ENCODE measurements at places on chromosomes 13 and 19. TPM values are rescaled to one million over a fixed set of nuclear protein-coding genes. Genes with fewer than 3 reads are reported as not detected.

GPC5 gene
- 0.24 TPM for total RNA-seq

EPS8L1 gene
- total RNA-seq = 42.1 TPM

PNMA8A gene
- total RNA-seq = 0.24 TPM

RUBCNL gene
- 14.9 TPM for total RNA-seq

SLC25A23 gene
- total RNA-seq = 126 TPM

SIAH3 gene
- total RNA-seq = not detected

PSG7 gene
- total RNA-seq = not detected

SYCN gene
- not detected for total RNA-seq

AKAP11 gene
- 20.7 TPM for total RNA-seq

MPND gene
- total RNA-seq = 77.3 TPM

ZNF562 gene
- 34.8 TPM for total RNA-seq

CGB2 gene
- not detected for total RNA-seq

TEX29 gene
- total RNA-seq = 0.89 TPM

NANOS3 gene
- total RNA-seq = not detected

INAFM1 gene
- 13.9 TPM for total RNA-seq

GRK1 gene
- total RNA-seq = not detected

C19orf85 gene
- not detected for total RNA-seq

EXOC3L2 gene
- total RNA-seq = 1.3 TPM

KLK14 gene
- total RNA-seq = 0.49 TPM

METTL21C gene
- not detected for total RNA-seq

CPB2 gene
- not detected for total RNA-seq

HIPK4 gene
- total RNA-seq = not detected

HOMER3 gene
- total RNA-seq = 3.9 TPM

PPP1R13L gene
- 34.1 TPM for total RNA-seq

SIGLEC10 gene
- total RNA-seq = 1.3 TPM

FOXA3 gene
- 31.5 TPM for total RNA-seq

CEACAM4 gene
- 0.22 TPM for total RNA-seq

SIGLEC5 gene
- total RNA-seq = not detected

SERP2 gene
- total RNA-seq = 3.2 TPM

TMEM259 gene
- total RNA-seq = 224 TPM

ZNF766 gene
- 11.4 TPM for total RNA-seq

AP1M2 gene
- total RNA-seq = 158 TPM

SLC7A10 gene
- 0.22 TPM for total RNA-seq
